ENCODE measurements at places on chromosomes 4 and X.

- DNase-seq = no peak
Observed at GRCh38 chr4:54802336-54802735, 144.6 kb downstream of the KIT start.

DNA sequence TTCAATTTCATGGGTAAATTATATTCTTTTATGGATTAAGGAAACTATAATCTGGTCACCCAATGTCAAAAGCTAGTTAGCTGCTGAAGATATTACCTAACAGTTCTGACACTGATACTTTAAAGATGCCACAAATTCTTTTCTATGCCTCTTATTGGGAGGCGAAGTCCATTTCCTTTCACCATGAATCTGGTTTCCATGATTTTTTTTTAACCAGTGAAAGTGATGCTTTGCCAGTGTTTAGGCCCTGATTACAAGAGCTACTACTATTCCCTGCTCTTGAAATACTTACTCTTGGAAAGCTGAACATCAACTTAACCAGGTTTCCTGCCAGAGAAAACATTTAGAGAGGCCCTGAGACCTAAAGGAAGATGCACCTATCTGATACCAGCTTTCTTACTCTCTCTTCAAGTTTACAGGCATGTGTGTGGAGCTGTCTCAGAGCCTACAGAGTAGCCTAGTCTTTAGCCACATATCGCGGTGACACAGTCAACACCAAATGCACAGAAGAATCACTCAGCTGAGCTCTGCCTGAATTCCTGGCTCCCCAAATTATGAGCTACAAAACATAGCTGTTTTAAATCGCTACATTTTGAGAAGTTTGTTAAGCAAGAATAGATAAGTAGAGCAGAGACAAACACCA is 1280.8 kb downstream of the PCDH7 start:
- no peak for DNase-seq

GRCh38 chr4:64747919-64748715 is 338.9 kb upstream of the TECRL start:
- no peak for DNase-seq

DNA sequence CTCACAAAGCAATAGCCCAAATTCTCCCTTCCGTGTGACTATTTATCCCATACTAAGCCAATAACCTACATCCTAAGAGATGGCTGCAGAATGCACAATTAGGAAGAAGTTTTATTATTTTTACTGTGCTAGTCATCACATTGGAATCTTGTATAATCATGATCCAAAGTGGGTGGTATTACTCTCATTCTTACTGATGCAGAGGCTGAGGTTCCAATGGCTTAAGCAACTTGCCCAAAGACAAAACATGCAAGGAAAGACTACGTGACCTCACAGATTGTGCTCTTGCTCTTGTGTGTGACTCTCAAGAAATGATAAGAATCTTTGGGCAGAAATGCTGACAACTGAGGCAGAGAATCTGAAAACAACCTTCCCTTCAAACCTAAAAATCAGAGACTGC is 212.2 kb downstream of the LDB2 start:
- DNase-seq = no peak

GRCh38 chrX:8679550-8679949 is 52.4 kb downstream of the ANOS1 start:
- no peak for DNase-seq

DNA sequence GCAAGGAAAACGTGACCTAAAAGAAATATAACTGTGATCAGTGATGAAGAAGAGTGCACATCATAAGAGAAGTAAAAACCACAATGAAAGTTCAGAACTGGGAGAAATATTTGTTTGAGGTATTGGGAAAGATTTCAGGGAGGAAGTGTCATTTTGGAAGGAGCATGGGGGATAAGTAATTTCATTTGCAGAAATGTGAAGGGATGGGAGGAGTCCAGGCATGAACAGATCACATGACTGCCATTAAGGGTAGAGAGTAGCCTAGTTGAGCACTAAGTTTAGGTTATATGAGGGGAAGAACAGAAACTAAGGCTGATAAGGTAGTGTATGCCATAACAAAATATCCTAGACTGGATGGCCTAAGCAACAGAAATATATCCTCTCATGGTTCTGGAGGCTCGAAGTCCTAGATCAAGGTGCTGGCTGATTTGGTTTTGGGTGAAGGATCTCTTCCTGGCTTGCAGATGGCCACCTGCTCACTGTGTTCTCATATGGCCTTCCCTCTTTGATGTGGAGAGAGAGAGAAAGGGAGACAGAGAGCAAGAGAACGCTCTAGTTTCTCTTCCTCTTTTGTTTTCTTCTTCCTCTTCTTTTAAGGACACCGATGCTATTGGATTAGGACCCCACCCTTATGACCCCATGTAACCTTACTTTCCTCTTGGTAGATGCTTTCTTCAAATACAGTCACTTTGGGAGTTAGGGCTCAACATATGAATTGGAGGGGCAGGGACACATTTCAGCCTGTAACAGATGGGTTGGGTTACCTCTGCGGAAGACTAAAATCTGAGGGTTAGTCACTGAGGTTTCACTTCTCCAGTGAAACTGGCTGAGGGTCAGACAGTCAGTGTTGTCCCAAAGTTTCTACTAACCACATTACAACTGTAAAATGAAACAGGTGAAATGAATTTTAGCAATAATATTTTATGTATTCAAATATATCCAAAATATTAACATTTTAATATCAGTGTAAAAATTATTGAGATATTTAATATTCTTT is 77.9 kb downstream of the EGF start:
- DNase-seq = no peak

Measured in substantia nigra (tissue), 51 donors.